Smooth muscle cell of the brain vasculature (primary cell): ENCODE measurements at places on chromosomes 7 and 10.

GRCh38 chr7:139613971-139614411 is 90.5 kb downstream of the CLEC2L start:
- no peak for DNase-seq

DNA sequence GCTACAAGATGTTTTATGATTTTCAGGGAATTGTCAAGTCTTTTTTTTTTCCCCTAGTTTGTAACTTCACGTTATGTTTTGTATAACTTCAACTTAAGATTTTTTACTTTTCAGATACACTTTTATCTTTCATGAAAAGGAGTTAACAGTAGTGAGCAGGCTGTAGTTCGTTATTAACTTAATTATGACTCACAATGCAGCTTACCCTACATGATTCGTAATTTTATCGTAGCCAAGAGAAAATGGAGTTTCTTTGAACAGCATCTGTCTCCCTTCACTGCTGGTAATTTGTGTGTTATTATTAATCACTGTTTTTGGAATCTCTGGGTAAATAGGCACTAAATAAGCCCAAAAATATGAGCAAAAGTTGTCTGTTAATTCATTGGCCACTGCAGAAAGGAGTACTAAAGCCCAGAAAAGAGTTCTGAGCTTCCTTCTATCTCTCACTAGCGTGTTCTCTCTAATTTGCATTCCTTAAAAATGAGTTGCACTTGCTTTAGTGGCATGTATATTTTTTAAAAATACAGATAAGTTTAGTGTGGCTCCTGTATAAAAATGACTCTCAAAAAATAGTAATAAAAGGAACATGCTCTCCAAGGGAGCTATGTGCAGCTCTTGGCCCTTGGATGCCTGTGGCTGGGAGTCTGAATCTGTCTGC is 36.1 kb downstream of the RALA start:
- DNase-seq, result no peak

GRCh38 chr10:103544657-103545310 is 51.3 kb downstream of the NEURL1 start:
- DNase-seq, result no peak

DNA sequence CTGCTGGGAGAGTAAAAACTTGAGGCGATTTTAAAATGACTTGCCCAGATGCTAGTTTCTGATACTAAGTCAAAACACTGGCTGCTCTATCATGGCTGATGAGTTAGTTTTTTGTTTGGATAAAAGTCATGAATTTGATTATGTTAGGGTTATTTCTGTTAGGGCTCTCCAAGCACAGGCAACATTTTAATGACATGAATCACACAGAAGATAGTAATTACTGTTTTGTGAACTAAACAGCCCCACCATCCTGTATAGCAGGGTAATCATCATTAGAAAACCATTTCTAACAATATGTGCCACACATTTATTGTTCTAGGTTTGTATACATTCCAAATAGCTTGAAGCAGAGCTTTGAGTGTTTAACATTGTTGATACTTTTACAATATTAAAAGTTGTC is 750.3 kb downstream of the ANKRD7 start:
- no peak for DNase-seq

GRCh38 chr7:157984423-157985163 is 603.0 kb downstream of the PTPRN2 start:
- DNase-seq, result no peak

DNA sequence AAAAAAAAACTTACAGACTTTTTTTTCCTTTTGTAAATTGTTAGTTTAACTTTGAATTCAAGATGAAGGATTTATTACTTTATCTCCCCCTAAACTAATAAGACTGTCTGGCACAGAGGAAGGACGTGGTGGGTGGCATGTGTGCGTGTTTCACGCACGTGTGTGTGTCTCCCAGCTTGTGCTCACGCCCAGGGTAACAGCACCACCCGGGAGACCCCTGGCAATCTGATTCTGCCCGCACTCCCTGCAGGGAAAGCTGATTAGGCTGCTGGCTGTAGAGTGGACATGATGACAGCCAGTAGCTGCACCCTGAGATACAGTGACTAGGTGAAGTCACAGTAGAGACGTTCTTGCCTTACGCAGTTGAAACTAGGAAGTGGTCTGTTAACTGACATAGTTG is 25.3 kb downstream of the WIPI2 start:
- no peak for DNase-seq

- DNase-seq, result no peak
These were observed 62.1 kb downstream of the ZMIZ1 start for GRCh38 chr10:79130846-79131245.

DNA sequence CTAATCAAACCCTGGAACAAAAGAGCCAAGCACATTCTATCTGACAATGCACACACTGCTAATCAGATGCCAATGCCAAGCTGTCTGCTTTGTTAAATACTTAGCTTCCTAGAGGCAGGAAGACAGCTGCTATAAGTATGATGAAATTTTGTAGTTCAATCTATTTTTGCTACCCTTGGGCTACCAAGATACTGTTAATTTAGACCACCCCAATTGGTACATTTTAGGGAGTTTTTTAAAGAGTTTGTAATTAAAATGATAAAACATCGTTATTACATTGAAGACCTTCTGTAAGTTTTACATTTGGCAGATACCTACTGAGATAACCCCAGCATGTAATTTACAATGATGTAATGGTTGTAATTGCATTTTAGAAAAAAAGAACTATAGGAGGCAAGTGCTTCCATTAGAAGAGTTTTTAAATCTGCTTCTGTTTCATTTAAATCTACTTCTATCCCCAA is 268.5 kb downstream of the ADK start:
- no peak for DNase-seq

DNA sequence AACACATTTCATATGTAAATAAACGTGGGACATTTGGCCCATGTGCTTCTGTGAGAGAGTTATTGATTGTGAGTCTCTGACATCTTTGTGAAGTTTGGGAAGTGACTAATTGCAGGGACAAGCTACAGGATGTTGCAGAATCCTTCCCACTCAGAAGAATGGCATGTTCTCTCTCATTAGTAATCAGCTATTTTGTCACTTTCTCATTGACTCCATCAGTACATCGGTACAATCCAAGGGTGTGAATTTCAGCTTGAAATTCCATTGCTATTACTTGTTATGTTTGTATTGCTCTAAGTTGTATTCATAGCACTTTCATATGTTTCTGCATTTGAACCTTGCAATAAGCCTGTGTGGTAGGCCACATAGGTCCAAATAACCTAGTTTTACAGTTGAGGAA is 100.0 kb upstream of the KCNMA1 start:
- DNase-seq, result no peak

DNA sequence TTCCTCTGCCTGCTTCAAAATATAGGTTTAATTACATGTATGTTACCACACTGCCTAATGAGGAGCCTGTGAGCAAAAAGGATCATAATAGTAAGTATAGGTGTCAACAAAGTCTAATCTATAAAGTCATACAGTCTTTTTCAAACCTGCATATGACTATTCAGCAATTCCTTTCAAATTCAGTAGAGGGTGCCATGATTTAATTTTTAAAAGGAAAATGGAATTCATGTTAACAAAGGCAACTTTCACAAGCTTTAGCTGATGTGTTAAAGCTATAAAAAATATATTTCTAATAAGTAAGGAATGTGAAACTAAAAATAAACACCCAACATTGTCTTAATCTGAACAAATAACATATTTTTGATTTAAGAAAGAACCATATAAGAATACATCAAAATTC is 52.1 kb downstream of the MPP7 start:
- DNase-seq, result no peak

DNA sequence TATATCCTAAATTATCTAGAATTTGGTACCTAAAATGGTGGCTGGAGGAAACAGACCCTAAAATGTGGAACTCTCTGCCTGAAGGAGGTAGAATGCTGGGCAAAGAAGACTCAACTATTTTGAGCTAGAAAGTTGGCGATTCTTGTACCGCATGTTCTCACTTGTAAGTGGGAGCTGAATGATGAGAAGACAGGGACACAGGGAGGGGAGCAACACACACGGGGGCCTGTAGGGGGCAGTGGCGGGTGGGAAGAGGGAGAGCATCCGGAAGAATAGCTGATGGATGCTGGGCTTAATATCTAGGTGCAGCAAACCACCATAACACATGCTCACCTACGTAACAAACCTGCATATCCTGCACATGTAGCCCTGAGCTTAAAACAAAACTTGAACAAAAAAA is 250.6 kb downstream of the CALN1 start:
- no peak for DNase-seq

- no peak for DNase-seq
These were observed 1.2 kb downstream of the ING3 start for GRCh38 chr7:120951826-120952225.
